ENCODE measurements at places on chromosomes 7 and 10.

- DNase-seq = no peak
These were observed 32.4 kb downstream of the TES start for GRCh38 chr7:116242759-116243158.

DNA sequence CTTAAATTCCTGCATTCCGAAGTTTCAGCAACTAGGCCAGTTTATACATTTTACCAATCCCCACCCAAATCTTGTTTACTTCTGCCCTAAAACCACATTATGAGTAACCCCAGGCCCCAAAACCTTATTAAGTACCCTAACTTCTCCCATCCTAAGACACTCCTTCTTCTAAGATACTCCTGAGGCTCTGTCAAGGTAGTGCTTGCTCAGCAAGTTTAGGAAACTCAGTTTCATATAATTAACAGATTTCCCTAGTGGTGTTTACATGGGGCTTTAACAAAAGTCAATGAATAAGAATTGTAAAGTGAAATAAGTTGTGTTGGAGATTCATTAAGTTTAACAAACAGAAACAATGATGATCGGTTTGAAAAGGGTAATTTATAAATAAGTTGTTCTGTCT is 77.8 kb downstream of the CPEB3 start:
- no peak for DNase-seq

DNA sequence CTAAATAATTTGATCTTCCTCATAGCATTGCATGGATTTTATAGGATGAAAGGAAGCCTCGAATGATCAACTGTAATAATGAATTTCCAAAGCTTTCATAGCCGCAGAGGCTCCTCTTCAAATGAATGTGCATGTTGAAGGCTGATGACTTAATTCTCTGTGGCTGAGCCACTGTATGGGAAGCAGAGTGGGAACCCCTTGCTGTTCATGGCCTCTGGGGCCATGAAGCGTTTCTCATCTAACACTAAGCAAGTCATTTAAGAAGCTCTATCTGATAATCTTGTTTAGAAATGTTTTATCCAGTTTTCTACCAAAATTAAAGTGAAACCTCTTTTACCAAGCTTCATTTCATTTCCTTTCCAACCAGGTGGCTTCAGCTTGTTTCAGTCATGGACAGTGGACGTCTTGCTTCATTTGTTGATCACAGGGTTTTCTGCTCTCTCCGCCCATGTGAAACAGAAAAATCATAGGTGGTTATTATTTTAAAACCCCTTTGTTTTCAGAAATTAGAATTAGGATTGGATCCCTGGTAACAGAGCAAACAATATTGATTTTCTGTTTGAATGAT is 10.3 kb upstream of the ADARB2 start:
- no peak for DNase-seq

GRCh38 chr7:80392229-80393169 is 119.4 kb downstream of the GNAT3 start:
- no peak for DNase-seq

DNA sequence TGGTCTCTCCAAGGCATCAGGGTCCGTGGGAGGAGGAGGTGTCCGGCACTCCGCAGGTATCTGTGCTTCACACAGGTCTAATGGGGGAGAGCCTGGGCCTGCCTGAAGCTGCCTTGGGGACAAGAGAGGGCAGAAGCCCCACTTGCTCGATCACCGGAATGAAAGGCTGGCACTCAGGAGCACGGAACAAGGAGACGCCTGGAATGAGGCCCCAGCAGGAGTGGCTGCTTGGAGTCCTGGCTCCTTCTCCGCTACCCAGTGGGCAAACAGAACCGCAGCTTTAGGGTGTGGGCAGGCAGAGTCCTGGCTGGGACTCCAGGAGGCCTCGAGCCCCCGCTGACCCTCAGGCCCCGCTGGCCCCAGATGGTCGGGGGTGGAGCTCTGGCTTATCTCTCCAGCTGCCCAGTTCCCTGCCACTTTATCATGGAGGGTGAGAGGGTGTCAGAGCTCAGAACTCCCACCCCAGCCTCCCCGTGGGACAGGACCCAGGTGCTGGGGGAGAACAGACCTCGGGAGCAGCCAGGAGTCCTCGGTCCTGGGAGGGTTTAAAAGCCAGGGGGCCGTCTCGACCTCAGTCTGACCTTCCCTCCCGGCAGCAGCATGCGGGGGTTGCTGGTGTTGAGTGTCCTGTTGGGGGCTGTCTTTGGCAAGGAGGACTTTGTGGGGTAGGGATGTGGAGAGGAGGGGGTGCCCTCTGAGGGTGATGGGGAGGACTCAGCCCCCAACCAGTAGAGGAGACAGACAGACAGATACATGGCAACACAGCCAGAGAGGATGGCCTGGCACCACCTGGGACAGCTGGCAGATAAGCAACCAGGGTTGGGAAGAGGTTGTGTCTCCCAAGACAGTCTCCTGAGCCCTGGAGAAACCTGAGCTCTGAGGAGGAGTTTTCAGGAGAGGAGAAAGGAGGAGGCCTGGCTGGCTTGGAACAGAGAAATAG is at the start of gene CPA1:
CPA1 (plus strand) TSS at position 574 of the 940 bp plus-strand sequence; CDS start at position 601, 27 bp downstream.
- DNase-seq = peak; percentile 67

- no peak for DNase-seq
These were observed 385.2 kb upstream of the KLF6 start for GRCh38 chr10:4170181-4170580.

- no peak for DNase-seq
These were observed 141.3 kb upstream of the AGK start for GRCh38 chr7:141409801-141410329.

GRCh38 chr7:28957064-28957750 is 923 bp downstream of the TRIL start:
- peak; percentile 79 for DNase-seq

GRCh38 chr7:55120501-55121198 is 101.8 kb downstream of the EGFR start:
- no peak for DNase-seq

DNA sequence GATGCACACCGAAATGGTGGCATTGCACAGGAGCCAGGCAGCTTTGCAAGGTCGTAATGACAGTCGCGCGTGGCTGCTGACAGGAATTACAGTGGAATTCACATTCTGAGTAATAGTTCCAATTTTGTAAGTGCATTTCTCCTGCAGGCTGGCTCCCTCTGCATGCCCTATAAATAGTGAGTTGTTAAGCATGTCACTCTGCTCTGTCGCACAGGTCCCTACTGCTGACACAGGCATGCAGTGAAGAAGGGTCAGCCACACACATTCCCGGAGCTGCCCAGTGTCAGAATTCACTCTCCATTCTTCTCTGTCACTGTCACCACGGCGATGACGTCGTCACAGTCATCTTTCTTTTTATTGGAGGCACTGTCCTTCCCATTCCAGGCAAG is 49.2 kb upstream of the SHH start:
- DNase-seq = no peak

- DNase-seq = peak; percentile 70
These were observed 223.7 kb downstream of the MTERF1 start for GRCh38 chr7:91656541-91657482.
